ENCODE measurements at places on chromosomes 11 and 22.

GRCh38 chr22:42769574-42770447, 49.1 kb upstream of the A4GALT start:
- DNase-seq, result no peak

GRCh38 chr11:124762624-124763155, 600 bp upstream of the ESAM start:
- no peak for DNase-seq

- no peak for DNase-seq
These were observed 158.8 kb downstream of the TTC17 start for GRCh38 chr11:43517518-43517917.

DNA sequence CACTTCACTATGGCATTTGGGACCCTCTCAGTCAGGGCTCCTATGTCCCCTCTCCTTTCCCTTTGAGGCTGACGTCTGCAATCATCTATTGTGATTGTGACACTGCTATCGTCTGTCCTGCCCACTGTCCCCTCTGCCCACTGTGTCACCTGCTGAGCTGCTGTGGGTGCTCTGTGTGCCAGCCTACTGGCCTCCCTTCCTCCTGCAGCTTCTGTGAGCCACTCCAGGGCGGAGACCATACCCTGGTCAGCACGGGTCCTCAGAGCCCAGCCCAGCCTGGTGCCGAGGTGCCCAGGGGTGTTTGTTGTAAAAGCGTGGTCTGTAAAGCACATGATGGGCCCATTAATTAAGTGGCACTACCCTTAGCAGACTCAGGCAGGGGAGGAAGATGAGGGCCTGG, 29.4 kb downstream of the MPPED1 start:
- no peak for DNase-seq

GRCh38 chr11:120339394-120339890, 3.2 kb downstream of the ARHGEF12 start:
- no peak for DNase-seq

DNA sequence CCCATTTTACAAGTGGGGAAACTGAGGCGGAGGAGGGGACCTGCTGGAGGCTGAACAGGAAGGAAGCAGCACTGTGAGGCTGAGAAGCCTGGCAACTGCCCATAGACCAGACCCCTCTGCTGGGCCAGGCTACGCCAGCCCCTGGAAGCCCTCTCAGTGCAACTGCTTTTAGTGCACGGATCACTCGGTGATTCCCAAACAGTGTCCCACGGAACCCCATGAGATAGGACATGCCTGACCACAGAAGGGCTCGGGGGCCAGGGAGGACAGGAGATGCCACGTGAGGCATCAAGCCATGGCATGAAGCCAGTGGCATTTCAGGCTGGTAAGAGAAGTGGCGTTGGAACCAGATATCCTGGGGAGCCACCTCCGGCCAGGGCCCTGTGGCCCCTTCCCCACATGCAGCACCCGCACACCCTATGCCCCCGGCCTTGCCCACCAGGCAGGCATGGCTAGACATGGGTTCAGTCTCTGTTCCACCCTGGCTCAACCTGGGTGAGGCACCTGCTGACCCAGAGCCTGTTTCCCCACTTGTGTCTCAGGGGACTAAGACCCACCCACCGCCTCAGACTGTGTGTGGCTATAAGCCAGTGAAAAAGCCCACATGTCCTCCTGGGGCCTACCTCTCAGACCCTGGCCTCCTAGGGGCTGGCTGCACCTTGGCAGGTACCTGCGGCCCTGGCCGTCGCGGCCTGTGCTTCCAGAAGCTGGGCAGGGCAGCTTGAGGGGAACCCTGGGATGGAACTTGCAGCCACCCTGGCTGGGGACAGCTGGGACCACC, 84.1 kb downstream of the WNT7B start:
- no peak for DNase-seq

DNA sequence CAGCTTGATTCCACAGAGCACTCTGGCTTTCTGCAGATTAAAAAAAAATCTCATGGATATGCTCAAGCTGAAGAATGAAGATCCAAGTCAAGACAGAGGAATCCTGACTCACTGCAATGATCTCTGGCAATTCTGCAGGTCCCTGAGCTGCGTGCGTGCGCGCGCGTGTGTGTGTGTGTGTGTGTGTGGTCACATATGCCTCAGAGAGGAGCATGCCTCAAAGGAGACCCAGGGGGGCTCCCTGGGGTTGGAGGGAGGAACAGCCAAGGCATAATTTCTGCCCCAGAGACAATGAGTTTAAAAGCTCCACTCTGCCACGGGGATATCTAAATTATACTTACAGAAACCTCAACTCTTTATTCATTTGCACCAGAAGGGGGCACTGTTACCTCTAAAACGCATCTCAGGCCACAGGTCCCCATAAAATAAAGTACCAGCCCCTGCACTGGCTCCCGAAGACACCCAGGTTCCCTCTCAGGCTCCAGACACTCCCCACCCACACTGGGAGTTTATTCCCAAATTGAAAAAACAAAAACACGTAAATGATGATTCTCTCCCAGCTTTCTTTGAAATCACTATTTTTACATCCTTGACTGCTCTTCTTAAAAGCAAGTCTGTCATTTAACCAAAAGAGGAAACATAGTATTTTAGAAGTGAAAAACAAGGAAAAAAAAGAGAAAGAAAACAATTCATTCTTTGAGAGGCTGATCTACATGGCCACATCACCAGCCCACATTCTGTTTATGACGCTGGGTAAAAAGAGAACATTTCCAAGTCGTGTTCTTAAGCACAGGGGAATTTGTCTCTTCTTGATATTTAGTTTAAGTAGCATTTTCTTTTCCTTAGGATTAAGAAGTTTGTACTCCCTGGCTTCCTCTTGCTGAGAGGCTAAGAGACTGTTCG, 401.0 kb downstream of the LARGE1 start:
- peak; percentile 22 for DNase-seq

DNA sequence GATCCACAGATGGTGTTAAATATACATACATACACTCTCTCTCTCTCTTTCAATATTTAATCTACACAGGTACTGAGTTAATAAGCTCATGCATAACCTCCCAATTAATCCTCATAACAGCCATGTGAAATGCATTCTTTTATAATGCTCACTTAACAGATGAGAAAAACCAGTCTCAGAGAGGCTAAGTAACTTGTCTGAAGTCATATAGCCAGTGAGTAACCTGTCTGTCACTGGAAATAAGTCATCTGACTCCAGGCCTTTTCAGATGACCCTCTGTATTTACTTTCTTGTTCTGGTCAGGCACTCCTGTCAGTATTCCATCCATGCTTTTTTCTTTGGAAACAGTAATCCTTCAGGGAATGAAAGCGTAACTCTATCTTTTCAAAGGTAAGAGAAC, 594.0 kb upstream of the TENM4 start:
- DNase-seq, result no peak

GRCh38 chr11:111422494-111423249, 43.6 kb upstream of the POU2AF1 start:
- peak; percentile 29 for DNase-seq

GRCh38 chr11:43962383-43963278, 20.2 kb downstream of the C11orf96 start:
- no peak for DNase-seq

DNA sequence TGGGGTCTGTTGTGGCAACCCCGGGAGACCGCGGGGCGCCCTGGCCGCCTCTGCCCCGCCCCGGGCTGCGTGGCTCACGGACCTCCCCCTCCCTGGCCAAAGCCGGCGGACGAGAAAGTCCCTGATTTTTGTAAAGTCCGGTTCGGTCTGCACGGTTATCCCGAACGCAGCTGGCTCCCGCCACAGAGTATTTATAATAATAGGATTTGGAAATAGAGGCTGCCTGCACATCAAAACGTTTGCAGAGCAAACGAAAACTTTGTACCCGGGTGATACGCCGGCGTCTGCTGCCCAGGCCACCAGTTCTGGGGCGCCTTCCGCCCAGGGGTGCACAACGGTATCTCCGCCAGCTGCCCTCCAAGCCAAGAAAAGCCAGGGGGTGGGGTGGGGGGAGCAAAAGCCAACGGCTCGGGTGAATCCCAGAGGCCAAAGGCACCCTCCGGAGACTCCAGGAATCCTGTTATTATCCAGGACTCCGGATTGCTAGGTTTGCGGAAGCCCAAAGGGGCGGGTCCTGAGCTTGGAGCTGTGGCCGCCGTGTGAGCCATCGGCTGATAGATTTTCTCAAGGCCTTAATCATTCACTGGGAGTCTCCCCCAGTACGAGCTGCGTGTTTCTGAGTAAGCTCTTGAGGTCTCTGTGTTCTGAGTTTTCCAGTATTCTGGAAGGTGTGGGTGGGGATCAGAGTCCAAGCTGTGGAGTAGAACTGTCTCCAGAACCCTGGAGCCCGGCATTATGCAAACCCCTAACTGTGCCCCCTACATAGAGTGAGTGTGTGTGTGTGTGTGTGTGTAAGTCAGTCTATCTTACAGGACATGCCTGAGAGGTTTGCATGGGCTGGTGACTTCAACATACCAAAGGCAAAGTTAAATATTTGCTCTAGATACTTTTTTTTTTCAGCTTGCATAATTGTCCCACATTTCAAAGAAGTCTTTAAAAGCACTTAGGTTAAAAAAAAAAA, 673 bp upstream of the SHANK2 start:
- no peak for DNase-seq

GRCh38 chr11:2328021-2328420, 26.2 kb downstream of the TSPAN32 start:
- no peak for DNase-seq

- no peak for DNase-seq
These were observed 3.5 kb downstream of the SLC25A18 start for GRCh38 chr22:17566776-17567175.

- no peak for DNase-seq
These were observed 39.5 kb downstream of the IGF2 start for GRCh38 chr11:2099516-2100349.

GRCh38 chr22:33919391-33920196, 682 bp downstream of the LARGE1 start:
- DNase-seq, result no peak

DNA sequence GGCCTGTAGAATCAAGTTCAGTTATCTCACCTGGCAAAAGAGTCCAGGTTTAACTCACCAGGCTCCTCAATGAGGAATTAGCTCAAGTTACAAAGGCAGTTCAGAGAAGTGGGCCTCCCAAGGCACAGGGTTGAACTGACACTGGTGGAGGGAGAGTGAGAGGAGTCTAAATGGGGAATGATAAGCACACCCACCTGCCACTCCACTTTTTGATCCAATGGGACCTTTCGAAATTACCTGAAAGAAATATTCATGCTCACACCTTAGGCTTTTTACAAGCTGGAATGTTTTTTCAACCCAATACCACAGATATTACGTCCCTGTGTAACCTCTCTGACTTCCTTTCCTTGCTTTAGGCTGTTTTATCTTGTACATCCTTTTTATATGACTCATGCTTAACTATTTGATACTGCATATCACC, 642.7 kb upstream of the TENM4 start:
- no peak for DNase-seq

DNA sequence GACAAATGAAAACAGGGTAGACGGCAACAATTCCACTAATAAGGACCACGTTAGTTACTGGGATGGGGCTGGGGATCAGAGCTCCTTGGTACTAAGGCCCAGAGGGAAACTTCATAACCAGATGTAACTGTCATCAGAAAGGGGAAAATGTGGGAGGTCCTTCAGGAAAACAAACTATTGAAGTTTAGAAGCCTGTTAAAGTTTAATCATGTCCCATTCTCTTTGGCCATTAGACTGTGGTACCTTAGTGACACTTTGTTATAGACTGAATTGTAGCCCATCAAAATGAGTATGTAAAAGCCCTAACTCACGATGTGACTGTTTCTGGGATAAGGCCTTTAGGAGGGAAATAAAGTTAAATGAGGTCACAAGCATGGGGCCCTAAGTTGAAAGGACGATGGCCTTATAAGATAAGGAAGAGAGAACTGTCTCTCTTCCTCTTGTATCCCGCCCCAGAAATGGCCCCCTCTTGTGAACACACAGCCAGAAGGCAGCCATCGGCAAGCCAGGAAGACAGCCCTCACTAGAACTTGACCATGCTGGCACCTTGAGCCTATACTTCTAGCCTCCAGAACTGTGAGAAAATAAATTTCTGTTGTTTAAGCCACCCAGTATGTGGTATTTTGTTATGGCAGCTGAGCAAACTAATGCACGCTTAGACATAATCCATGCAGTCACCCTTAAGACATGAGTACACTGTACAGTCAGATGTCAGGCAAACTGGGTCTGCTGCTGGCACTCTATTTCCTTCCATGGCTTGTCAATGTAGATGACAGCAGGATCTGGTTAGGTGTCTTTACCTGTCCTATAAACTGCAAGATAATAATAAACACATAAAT, 26.9 kb upstream of the USP47 start:
- no peak for DNase-seq

DNA sequence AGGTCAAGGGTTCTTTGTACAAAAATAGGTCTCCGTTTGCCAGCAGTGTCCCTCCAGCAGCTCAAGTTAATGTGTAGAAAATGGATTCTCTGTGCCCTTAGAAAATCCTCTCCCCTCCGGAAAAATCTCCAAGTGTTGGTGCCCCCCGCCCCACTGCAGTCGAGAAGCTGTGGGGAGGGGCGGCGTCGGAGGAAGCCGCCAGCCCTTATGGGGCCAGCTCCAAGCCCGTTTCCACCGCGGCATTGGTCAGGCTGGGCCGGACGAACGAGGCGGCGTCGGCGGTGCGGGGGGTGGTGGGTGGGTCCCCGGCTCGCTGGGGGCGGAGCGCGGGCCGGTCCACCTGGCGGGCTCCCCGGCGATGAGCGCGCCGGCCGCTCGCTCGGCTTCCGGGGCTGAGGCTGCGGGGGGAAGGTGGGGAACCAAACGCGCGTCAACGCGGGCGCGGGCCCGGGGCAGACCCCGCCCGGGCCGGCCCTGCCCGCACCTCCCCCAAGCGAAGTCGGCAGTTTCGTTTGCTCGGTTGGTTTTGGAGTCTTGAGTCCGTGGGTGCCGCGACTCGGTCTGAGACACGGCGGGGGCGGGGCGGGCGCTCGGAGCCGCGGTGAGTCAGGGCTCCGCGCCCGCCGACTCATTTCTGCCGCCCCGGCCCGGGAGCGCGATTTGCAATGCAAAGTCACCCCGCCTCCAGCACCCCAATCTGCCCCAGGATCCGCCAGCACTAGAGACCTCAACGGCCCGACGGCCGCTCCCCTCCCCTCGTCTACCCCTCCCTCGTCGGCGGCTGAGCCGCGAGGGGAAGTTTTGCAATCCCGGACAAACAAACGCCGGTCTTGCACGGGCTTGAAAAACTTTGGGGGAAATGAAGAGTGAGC, 1.4 kb downstream of the ASCL2 start:
- peak; percentile 38 for DNase-seq

DNA sequence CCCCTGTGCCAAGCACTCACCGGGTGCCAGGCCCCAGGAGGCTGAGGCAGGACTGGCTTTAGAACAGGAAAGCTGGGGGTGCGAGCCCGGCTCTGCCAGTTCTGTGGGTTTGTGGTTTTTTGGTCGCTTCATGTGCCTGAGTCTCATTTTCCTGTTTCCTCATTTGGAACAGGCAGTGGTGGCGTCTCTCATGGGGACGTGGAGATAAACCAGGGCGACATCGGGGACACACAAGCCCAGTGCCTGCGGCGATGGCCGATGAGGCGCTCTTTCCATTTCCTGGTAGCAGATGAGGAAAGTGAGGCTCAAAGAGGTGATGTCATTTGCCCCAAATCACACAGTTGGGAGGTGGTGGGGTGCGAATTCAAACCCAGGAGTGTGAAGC, 20.8 kb upstream of the CHKA start:
- DNase-seq, result no peak

- no peak for DNase-seq
These were observed 49.7 kb upstream of the BIRC3 start for GRCh38 chr11:102267609-102268008.

GRCh38 chr22:35866651-35867050, 149.0 kb downstream of the APOL5 start:
- DNase-seq, result no peak

Measured in activated gamma-delta T cell treated with Interleukin-2 at 50 U/mL for 16 hours (primary cell).